ENCODE measurements at places on chromosomes 6 and 20. TPM values are rescaled to one million over a fixed set of nuclear protein-coding genes. Genes with fewer than 3 reads are reported as not detected.

DNA sequence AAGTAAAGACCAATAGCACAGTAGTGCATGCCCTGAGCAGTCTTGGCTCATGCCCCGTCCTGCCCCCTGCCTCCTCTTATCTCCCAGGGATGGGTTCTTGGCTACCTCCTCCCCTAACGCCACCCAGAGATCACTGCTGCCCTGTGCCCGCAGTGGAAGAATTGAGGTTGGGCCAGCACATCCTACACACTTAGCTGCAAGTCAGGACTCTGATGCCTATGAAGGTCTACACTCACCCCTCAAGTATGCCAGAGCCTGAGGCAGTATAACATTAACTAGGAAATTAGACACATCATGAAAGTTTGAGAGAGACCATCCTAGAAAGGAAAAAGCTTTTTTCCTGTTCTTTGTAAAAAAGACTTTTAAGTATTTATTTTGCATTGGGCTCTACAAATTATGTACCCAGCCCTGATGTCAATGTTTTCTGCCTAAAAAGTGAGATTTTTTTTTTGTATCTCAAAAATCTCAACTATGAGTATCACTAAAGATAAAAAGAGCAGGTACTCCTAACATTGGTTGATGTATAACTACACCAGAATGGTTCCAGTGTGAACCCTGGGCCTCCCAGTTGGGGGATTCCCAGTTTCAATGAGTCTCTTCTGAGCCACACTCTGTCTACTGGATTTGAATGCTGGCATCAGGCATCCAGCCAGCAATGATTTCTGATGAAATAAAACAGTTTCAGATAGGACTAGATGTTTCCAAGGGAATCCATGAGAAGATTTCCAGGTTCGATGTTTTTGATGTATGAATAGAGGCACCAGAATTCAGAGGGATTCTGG lies 115.4 kb downstream of the ISM1 start:
- no peak for DNase-seq

DNA sequence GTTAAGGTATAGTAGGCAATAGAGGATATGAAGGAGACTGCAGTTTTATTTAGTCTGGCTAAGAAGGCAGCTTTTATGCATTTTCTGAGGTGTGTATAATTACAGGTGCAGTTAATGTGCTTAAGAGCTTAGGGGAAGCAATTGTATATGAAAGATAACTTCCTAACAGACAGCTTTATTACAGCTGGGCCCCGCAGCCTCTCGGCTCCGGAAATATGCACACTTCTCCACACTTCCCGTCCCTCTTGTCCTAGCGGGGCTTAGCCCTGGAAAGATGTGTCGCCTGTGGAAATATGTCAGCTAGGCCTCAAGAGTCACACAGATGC lies 178.4 kb upstream of the ARID1B start:
- DNase-seq, result no peak

- DNase-seq, result no peak
Observed at GRCh38 chr20:16004108-16004854, 569.0 kb downstream of the KIF16B start.

- DNase-seq, result no peak
Observed at GRCh38 chr6:43267619-43268354, 24.5 kb downstream of the TTBK1 start.

GRCh38 chr6:38018755-38019165 lies 199.2 kb downstream of the ZFAND3 start:
- no peak for DNase-seq

DNA sequence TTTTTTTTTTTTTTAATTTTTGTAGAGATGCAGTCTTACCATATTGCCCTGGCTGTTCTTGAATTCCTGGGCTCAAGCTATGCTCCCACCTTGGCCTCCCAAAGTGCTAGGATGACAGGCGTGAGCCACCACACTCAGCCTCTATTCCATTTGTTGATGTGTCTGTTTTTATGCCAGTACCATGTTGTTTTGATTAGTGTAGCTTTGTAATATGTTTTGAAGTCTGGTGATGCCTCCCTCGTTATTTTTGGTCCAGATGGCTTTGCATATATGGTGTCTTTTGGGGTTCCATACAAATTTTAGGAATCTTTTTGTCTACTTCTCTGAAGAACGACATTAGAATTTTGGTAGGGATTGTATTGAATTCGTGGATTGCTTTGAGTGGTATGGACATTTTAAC lies 193.2 kb downstream of the ADGB start:
- no peak for DNase-seq

GRCh38 chr6:33694401-33694931 lies 17.0 kb downstream of the UQCC2 start:
- DNase-seq, result no peak

DNA sequence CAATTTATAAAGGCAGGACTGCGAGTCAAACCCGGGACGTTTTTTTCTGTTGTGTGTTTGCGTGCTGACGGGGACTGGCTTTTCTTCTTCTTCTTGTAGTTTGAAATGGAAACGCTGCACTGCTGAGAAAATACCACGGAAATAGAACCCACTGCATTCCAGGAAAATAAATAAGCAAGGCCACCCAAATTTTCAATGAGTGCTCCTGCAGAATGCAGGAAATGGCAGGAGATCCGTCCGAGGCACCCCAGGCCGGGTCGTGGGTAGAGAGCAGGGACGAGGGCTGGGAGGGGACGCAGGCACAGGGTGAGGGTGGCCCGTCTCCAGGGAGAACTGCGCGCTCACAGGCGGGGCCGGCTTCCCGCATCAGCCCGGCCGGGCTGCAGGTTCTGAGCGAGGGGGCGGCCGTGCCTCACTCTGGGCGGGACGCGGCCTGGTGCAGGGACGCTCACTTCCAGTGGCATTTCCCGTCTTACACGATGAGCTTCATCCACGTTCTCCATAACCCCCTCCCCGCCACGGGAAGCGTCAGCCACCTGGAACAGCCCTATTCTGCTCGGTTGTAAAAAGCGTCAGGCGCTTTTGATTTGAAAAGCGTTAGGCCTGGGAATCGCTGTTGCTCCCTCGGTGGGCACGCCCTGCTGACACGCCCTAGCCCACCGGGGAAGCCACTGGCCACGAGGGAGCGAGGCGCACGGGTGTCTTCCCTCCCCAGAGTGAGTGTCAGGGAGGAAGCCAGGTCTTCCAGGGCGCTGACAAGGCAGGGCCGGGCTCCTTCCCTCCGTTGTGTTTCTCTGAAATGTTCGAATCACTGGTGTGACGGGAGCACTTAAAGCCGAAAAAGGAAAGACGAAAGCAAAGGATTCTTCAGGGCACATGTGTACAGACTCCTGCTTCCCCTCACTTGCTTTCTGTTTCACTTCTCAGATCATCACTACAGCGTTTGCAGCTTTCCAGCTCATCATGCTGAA lies 17.9 kb upstream of the EXOC2 start:
- DNase-seq, result no peak

DNA sequence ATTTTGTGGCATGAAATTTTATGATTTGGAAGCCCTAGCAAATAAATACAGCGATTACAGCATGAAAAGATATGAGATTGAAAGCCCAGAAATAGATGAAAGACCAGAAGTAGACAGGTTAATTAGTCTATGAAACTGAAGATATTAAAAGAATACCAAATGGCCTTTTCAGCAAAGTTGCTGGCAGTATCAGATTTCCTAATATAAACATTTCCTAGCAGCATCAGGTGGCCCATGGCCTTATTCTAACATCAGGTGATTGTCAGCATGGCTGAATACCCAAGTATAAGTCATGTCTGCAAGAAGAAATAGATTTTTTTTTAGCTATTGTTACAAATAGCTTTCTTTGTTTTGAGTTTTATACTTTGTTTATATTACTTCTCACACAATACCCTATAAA lies 93.2 kb downstream of the CLVS2 start:
- DNase-seq, result no peak

- no peak for DNase-seq
Observed at GRCh38 chr6:90508753-90509152, 78.1 kb downstream of the MAP3K7 start.

GRCh38 chr20:32807706-32808105 lies 12.0 kb upstream of the MAPRE1 start:
- no peak for DNase-seq

DNA sequence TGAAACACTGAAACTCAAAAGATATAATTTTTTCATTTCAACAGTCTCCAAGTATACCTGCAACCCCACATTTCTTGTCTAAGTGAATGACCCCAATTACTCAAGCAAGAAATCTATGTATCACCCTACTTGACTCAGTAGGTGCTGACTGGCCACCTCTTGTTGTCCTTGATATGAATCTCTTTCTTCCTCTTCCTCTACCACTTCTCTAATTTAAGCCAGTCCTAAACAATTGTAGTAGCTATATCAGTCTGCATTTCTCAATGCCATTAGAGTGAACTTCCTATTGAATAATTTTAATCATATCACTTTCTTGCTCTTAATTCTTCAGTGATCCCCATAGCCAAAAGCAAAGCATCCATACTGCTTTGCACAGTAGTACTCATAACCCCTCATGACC lies 93.2 kb downstream of the NKAIN2 start:
- DNase-seq, result no peak

- DNase-seq, result no peak
Observed at GRCh38 chr20:39067526-39068216, 105.5 kb downstream of the DHX35 start.

- DNase-seq, result no peak
Observed at GRCh38 chr20:21498195-21498594, 15.7 kb downstream of the NKX2-2 start.

DNA sequence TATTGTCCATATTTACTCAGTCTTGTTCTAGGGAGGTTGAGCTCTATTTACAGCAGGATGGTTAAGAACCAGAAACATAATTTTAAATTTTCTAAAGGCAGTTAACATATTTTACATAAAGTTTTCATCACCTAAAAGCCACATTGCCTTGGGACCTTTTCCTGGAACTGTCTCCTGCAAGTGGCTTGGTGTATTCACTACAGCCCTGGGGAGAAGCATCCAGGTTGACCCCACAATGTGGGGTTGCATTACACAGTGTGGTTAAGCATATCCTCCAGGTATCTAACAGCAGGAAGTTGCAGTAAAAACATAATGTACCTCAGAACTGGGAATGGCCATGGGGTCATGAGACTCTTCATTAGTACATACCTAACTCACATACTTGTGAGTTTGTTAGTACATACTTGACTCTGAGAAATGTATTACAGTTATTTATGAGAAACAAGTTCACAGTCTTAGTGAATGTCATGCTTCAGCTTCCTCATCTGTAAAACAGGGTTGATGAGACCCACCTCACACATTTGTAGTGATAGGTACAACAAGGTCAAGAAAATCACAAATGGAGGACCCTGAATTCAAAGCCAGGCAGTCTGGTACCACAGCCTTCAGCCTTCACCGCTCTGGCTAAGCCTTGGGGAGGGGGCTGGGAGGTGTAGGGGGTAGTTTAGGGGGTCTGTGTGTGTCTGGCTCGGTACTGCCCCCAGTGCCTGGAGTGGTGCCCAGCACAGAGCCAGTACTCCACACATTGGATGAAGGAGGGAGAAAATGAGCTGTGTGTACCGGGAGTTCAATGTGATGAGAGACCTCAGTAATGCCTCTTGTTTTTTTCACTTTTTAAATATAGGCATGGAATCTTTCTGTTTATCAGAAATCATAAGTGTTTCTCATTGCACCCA lies 52.9 kb downstream of the KAT14 start:
- DNase-seq, result no peak

- no peak for DNase-seq
Observed at GRCh38 chr6:138116661-138116999, 9.4 kb upstream of the PERP start.

GRCh38 chr6:38492031-38492430 lies 147.7 kb downstream of the BTBD9 start:
- no peak for DNase-seq

DNA sequence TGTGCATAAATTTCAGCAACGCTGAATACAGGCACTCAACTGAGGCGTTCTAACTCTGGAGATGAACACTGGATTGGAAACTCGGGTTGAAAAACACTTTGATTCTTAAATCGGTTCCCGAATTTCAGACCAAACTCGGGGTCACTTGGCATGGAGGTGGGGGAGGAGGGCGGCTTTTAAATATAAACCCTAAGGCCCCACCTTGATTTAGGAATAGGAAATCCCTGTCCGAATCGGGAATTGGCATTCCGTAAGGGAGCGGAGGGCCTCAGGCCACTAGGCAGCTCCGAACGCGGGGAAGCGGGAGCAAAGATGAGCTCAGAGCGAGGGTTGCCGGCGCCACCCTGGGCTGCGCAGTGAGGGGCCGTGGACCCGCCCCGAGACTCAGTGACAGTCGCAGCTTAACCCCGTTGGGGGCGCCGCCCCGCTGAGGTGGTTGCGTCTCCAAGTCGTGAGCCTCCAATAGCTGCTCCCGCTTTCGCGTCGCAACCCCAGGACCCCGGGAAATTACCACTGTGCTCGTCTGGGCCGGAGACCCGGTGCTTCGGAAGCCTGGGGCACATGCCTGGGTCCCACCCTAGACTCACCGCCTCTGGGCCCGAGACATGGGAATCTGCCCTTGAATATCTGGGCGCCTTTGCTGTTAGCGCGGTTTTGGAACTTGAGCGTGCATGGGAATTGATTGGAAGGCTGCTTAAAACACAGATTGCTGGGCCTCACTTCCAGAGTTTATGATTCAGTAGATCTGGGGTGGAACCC lies 4.6 kb upstream of the SIM1 start:
- DNase-seq, result no peak

GRCh38 chr20:6994452-6994851 lies 227.0 kb downstream of the BMP2 start:
- no peak for DNase-seq

DNA sequence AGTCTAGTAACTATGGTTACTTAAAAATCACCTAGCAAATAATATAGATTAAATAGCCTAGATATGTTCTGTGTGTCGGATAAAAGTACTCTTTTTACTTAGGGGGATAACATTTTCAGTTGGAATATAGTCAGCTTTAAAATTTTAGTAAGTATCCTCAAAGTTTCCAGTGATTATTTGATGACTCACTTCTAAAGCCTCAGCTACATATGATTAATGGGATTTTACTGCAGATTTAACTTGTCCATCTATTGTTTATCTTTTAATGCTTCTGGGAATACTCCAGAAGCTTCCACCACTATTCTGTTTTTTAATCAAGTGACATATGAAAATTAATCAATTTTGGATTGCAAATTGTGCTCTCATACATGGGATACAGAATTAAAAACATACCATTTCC lies 8.7 kb upstream of the TENT5A start:
- DNase-seq, result no peak

GRCh38 chr6:151255811-151256210 lies 16.0 kb downstream of the AKAP12 start:
- no peak for DNase-seq

GRCh38 chr6:110188791-110189190 lies 8.6 kb downstream of the CDC40 start:
- DNase-seq, result no peak

Gene HFE
- 3.4 TPM for total RNA-seq

Gene SIRPA
- 35.6 TPM for total RNA-seq

Gene ARMH2
- total RNA-seq, result not detected

Gene LY6G6F
- total RNA-seq, result not detected

Gene NFATC2
- 10.1 TPM for total RNA-seq

Gene SEMG1
- not detected for total RNA-seq

Gene MATN4
- not detected for total RNA-seq

Gene GOPC
- total RNA-seq, result 24.1 TPM

Gene SH3BGRL2
- total RNA-seq, result 19.2 TPM

Gene FAM110A
- total RNA-seq, result 6.1 TPM

Gene KIF6
- total RNA-seq, result not detected

Gene C6orf120
- 41.0 TPM for total RNA-seq

Gene TMEM74B
- 0.76 TPM for total RNA-seq

Measured in glomerular endothelial cell (primary cell).